Smooth muscle cell of the pulmonary artery (primary cell): ENCODE measurements at places on chromosomes 16 and 17. TPM values are rescaled to one million over a fixed set of nuclear protein-coding genes. Genes with fewer than 3 reads are reported as not detected.

Gene MMP28
- total RNA-seq = 0.65 and 1.8 TPM in 2 replicates

Gene TAT
- not detected in 2 replicates for total RNA-seq

Gene KRT33A
- not detected in 2 replicates for total RNA-seq

Gene TMEM235
- not detected in 2 replicates for total RNA-seq

Gene SRCIN1
- 0.07 TPM in 1 of 2 replicates, not detected in the other for total RNA-seq

Gene TM4SF5
- not detected in 2 replicates for total RNA-seq

Gene CRHR1
- not detected in 2 replicates for total RNA-seq

Gene SLC16A3
- total RNA-seq = 445 and 707 TPM in 2 replicates
